Urinary bladder (tissue), 4 donors: ENCODE measurements at places on chromosomes 7 and 10. TPM values are rescaled to one million over a fixed set of nuclear protein-coding genes. Genes with fewer than 3 reads are reported as not detected.

Gene CDC14C
- total RNA-seq: not detected

Gene SFTPA1
- total RNA-seq: not detected

Gene CALCR
- 0.26 TPM for total RNA-seq

Gene TEX47
- not detected for total RNA-seq

Gene ZNF479
- total RNA-seq: not detected

Gene BMPER
- total RNA-seq: 18.9 TPM

Gene STEAP4
- 13.2 TPM for total RNA-seq

Gene CALHM1
- not detected for total RNA-seq

Gene ZNF25
- 29.0 TPM for total RNA-seq

Gene HMX3
- not detected for total RNA-seq

Gene BHLHA15
- total RNA-seq: not detected

Gene ADCYAP1R1
- total RNA-seq: 4.5 TPM

Gene GPRIN2
- total RNA-seq: 1.2 TPM

Gene HOXA13
- total RNA-seq: 43.2 TPM

Gene ANKRD26
- 30.3 TPM for total RNA-seq

Gene GPR15LG
- 16.6 TPM for total RNA-seq

Gene DUS4L
- 16.8 TPM for total RNA-seq

Gene ZCCHC24
- total RNA-seq: 43.5 TPM

Gene TNRC18
- total RNA-seq: 63.0 TPM

Gene CPA5
- not detected for total RNA-seq

Gene VAX1
- total RNA-seq: not detected

Gene HILPDA
- 31.8 TPM for total RNA-seq

Gene SOSTDC1
- 25.6 TPM for total RNA-seq

Gene ANKRD16
- total RNA-seq: 8.8 TPM

Gene CTTNBP2
- 13.1 TPM for total RNA-seq

Gene CH25H
- 1.1 TPM for total RNA-seq

Gene DNAH11
- total RNA-seq: 0.32 TPM

Gene ADIRF
- total RNA-seq: 112 TPM

Gene C10orf62
- total RNA-seq: not detected

Gene RRP12
- 14.0 TPM for total RNA-seq

Gene CHAT
- not detected for total RNA-seq

Gene EIF4H
- total RNA-seq: 199 TPM

Gene TWIST1
- total RNA-seq: 22.9 TPM

Gene CFAP58
- 0.69 TPM for total RNA-seq
